ENCODE measurements at places on chromosomes 3 and 15.

GRCh38 chr3:184796954-184797353 lies 15.0 kb upstream of the VPS8 start:
- DNase-seq = no peak

- no peak for DNase-seq
These were observed 40.5 kb downstream of the FEZF2 start for GRCh38 chr3:62332835-62333244.

- DNase-seq = no peak
These were observed 39.5 kb upstream of the ATP2C1 start for GRCh38 chr3:130854208-130854864.

GRCh38 chr15:74897300-74897701 lies 7.5 kb downstream of the MPI start:
- no peak for DNase-seq

DNA sequence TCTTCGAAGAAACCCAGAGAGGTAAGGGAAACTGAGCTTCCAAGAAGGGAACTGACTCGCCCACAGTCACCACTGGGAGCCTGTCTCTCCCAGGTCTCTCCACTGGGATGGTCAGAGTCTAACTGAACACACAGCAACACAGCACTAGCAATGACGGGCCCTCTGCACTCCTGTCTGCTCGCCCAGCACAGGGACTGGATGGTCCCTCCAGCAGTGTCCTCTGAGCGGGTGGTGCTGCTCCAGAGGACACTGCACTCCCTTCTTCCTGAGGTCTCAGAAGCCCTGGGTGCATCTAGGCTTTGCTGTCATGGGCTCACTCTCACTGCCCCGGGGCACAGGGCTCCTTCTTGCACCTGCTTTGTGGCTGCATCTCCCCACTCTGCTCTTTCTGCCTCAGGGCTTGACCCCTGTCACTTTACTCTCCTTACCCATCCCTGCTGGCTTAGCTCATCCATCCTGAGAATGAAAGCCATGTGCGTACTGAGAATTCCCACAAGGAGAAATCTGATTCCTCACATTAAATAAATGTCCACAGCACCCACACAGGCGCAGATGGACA lies 356.6 kb downstream of the GABRG3 start:
- no peak for DNase-seq

DNA sequence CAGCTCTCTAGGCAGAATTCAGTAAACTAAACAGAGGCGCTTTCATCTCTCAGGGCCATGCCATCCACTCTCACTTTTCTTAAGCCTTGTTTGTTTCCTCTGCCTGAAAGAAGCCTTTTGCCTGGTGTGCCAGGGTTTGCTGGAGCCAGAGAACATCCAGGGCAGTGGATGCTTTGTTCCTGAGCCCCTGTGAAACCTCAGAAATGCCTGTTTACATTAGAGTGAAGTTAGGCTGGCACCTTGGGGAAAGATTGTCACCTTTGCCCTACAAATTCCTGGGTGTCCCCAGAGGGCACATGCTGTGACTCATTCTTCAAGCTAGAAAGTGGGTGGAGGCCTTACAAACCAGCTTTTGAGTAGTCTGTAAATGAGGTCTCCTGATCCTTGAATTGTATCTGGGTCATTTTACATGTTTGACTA lies 10.7 kb upstream of the TRAK1 start:
- no peak for DNase-seq

- no peak for DNase-seq
These were observed 259.1 kb downstream of the OPA1 start for GRCh38 chr3:193851941-193852674.

DNA sequence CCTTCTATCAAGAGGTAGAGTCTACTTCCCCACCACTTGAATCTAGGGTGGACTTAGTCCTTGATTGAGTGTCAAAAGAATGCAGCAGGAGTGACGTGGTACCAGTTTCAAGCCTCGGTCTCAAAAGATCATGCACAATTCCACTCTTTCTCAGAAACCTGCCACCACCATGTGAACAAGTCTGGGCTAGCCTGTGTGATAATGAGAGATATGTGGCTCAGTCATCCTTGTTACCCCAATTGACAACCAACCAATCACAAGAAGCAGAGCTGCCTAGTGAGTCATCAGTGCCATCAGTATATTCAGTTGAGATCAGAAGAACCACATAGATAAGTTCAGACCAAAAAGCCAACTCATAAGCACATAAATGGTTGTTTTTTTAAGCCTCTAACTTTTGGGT lies 374.5 kb downstream of the IL20RB start:
- no peak for DNase-seq

- no peak for DNase-seq
These were observed 9.2 kb downstream of the LZTFL1 start for GRCh38 chr3:45832699-45833098.

DNA sequence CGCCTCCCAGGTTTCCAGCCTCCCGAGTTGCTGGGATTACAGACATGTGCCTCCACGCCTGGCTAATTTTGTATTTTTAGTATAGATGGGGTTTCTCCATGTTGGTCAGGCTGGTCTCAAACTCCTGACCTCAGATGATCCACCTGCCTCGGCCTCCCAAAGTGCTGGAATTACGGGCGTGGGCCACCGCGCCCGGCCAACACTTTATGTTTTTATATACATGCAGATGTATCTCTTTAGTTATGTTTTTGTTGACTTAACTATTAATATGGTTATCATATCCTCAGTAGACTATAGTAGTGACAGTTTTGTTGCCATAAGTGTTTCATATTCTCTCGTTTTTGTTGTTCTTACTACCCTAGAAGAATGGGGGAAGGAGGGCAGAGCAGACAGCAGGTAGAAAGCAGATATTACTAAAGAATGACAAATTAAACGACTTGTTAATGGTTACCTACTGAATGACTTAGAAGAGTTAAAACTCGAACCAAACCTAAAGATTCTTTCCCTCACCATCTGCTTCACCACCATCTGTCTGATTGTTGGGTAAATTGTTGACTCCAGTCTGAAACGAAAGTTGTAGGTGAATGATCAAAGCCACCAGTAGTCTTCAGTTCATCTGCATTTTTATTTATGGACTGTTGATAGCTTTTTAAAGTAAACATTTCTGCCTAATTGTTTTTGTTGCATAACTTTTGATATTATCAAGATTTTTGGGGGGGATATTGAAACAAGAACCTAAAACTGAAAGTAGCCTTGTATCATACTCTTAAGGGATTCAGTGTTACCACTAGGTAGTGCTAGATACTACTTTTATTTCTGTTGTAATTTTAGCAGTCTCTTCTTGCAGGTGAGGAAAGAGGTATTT lies 89.3 kb downstream of the RASA2 start:
- no peak for DNase-seq

DNA sequence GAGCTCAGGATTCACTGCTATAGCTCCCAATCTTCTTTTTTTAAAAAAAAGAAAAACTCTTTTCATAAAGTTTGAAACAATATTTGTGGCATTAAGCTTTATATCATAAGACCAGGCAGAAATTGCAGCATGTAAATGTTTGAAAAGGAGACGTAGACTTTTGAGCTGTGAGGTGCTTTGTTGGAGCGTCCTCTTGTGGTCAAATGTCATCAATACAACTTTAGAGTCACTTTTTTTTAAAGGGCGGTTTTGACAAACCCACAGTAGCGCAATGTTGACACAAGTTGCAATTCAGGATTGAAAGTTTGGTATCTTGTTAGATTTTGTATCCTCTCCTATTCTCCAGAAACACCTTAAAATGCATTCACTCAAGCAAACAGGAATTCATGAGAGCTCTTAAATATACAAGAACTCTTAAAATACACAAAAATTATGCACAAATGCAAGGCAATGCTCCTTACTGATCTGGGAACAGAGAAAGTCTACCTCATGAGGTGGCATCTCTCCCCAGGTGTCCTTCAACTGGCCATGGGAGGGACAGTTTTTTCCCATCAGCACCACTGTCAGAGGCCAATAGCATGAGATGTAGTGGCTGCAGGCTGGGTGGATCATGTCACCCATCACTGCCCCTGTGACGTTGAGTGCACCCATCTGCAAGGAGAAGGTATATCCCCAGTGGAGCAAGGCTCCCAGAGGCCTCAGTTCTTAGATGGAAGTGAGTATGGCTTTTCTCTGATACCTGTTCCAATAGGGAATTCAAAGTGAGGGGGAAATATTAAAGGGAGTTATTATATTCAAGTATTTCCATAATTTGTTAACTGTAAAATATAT lies 70.7 kb downstream of the ANXA2 start:
- no peak for DNase-seq

GRCh38 chr3:156795890-156796481 lies 30.2 kb upstream of the LEKR1 start:
- DNase-seq = no peak

DNA sequence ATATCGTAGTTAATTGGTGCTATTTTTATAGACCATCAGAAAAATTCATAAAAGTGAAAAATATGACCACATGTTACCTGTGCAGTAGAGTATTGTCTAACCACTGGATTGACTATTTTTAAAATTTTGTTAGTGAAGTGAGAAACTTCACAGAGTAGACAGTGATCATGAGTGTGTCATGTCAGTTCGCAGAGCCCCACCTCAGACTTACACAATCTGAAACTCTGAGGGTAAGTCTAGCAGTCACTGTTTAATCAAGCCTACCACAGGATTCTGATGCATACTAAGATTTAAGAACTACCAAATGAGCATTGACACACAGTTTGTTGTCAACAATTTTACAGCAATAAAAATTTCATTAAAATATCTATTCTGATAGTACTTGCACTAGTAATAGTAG lies 552.9 kb upstream of the SUCLG2 start:
- DNase-seq = no peak

DNA sequence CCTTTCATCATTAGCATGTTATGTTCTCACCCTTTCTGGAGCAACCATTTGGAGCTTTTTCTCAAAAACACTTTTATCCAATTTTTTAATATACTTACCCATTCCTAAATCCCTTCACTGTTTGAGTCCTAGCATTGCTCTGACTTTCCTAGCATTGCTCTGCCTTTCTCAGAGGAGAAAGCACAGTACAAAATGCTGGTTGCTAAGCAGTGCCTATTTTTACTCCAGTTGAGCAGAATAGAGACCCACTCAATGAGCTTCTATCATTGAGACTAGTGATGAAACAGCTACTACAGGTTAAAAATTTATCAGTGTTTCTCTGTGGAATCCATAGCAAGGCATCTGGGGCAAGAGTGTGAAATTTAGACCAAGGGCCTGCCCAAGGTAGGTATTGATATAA lies 21.8 kb upstream of the IL1RAP start:
- no peak for DNase-seq

DNA sequence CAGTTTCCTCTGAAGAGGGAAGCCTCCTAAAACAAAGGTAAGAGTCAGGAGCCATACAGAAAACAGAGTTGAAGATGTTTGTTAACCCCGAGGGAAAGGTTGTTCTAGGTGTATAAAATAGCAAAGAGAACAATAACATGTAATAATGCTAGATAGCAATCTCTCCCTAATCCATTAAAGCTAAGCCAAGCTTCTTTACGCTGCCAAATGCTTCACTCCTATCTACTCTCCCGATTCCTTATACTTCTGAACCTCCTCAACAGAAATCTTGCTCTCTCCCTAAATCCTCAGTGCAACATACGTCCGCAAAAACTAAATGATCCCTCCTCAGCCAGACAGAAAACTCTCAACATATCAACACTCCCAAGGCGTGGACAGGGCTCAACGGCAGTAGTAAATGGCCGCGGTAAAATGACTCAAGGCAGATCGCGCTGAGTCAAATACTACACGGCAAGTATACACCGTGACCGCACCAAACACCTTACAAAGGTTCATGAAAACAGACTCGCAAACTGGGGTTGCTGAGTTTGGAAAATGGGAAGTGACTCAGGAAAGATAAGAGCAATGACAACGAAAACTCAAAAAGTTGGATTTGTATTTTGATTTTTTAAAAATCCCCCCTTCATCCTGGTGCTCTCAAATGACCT lies 682 bp downstream of the CLDND1 start:
- DNase-seq = no peak

- DNase-seq = no peak
These were observed 1.6 kb downstream of the SKOR1 start for GRCh38 chr15:67826717-67827561.

GRCh38 chr3:52034212-52034611 lies 22.2 kb downstream of the DUSP7 start:
- DNase-seq = no peak

GRCh38 chr3:120688121-120688520 lies 6.1 kb upstream of the HGD start:
- no peak for DNase-seq

DNA sequence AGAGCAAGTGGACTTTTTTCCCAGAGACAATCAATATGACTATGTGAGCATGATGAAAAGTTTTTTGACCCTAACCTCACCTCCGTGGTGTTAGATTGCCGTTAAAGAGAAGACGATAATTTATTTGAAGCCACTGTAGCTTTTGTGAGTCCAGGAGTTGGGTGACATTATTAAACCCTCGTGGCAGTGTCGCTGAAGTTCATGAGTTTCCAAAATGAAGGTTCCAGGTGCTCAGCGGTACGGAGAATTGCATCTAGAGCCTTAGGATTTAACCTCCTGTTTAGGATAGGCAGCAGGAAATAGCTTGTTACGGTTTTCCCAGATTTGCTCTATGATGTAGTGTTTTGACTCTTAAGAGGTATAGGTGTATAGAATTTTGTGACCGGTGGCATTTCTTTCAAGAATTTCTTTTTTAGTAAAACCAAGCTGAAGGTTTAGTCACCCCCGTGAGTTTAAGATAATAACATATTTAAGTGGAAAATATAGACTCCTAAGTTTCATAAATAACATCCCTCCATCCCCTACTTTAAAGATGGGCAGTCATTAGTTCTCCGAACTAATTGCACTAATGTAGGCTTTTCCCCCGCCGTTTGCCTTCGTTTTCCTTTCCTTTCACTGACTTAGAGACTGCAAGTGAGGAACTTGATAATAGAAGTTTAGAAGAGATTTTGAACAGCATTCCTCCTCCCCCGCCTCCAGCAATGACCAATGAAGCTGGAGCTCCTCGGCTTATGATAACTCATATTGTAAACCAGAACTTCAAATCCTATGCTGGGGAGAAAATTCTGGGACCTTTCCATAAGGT lies 2.0 kb downstream of the SMC4 start:
- DNase-seq = no peak

GRCh38 chr15:76197703-76198455 lies 113.4 kb downstream of the ETFA start:
- no peak for DNase-seq
